ENCODE measurements at places on chromosomes 4 and X.

GRCh38 chrX:50097071-50097470, 103.7 kb downstream of the AKAP4 start:
- DNase-seq, result no peak

DNA sequence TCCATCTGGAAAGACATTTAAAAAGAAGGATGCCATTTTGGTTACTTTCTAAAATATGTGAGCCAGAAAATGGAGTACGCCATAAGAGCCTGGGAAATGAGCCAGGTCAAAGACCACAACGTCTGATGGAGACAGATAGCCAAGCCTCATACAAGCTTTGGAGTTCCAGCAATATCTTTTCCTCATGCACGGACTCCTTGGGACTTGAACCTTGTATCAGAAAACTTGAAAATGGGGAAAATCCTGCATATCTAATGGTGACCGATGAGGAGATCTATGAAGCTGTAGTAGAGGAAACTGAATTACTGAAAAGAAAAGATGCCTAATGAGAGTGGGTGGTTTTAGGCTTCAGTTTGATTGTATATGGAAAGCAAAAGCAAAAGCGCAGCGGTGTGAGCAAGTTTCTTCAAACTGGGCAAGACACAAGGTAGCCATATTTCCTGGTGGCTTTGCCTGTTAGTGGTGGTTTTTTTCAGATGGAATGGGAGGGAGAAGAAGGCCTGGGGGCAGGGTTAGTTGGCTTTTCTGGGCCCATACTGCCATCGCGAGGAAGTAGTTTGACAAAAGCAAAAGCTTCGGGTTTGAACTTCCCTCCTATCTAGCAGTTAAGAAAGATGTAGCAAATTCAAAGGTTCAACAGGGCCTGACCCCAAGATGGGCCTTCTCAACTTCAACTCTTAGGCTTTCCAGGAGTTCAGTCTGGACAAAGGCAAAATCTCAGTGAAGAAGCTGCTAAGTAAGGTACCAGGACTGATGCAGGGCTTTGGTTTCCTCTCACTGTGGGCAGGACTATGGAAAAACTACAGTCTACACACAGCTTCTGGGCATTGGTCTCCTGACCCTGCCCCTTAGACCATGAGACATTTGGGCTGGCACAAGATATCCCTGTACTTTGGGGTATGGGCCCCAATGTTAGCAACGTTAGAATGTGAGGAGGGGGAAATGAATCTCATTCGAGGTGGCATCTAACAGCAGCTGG, 210.0 kb upstream of the STK26 start:
- peak; percentile 42 for DNase-seq

- DNase-seq, result peak; percentile 58
Observed at GRCh38 chrX:75781611-75782010, 3.4 kb downstream of the MAGEE2 start.

GRCh38 chr4:6377626-6378492, 94.6 kb downstream of the PPP2R2C start:
- no peak for DNase-seq
